Liver (tissue), 10 donors: ENCODE measurements at places on chromosomes 6 and 20. TPM values are rescaled to one million over a fixed set of nuclear protein-coding genes. Genes with fewer than 3 reads are reported as not detected.

SLC35D3 gene
- polyA plus RNA-seq: not detected

NKX2-2 gene
- not detected for polyA plus RNA-seq

DNA sequence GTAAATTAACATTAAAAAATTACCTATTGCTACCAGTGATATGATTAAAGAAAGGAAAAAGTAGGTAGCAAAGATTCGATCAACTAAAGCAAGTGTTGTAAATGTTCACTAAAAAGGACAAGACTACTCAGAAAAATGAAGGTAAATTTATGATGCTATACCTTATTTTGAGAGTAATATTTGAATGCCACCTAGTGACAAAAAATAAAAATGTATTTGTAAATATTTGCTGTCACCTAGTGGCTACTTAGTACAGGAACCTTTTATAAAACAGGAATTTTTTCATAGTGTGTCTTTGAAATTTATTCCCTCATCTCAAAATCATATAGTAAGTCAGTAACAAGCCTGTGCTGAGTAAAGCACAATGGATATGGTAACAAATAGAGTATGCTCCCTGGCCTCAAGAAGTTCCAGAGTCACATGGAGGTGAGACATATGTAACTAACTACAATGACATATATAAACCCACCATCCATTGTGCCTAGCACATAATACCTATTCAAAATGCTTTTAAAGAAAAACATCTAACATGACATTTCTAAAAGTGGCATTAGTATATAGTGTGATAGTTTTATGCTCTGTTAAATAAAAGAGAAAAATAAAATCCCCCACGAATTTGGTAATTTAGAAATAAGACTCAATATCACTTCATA, 193.1 kb upstream of the SIM1 start:
- no peak for DNase-seq

SLPI gene
- polyA plus RNA-seq: 308 TPM

COL9A3 gene
- 2.0 TPM for polyA plus RNA-seq
